ENCODE measurements at places on chromosomes 5 and 9. TPM values are rescaled to one million over a fixed set of nuclear protein-coding genes. Genes with fewer than 3 reads are reported as not detected.
A peak's percentile ranks its signal among the peaks of the same experiment; 100 is the strongest.

The SNCAIP gene
- 113 TPM for total RNA-seq

- no peaks in the 10 kb centered on the region for H3K27me3 ChIP-seq
- no peaks in the 10 kb centered on the region for H3K4me1 ChIP-seq
- H3K4me3 ChIP-seq, result no peak overlapping the region
- no peaks in the 10 kb centered on the region for H3K36me3 ChIP-seq
Observed at GRCh38 chr9:72193478-72193881, 44.2 kb downstream of the GDA start.

GRCh38 chr9:98706651-98707165 is 2.0 kb downstream of the GABBR2 start:
- H3K4me1 ChIP-seq, result peaks cover 7% of the 10 kb centered on the region
- no peaks in the 10 kb centered on the region for H3K36me3 ChIP-seq
- no peak overlapping the region for H3K27ac ChIP-seq
- peaks cover 86% of the 10 kb centered on the region for H3K27me3 ChIP-seq
- H3K4me3 ChIP-seq, result peak overlapping the region; percentile 46

GRCh38 chr5:149424371-149425315 is 45.6 kb upstream of the IL17B start:
- no peak overlapping the region for H3K4me3 ChIP-seq
- H3K27me3 ChIP-seq, result no peaks in the 10 kb centered on the region
- H3K4me1 ChIP-seq, result peaks cover 70% of the 10 kb centered on the region
- H3K27ac ChIP-seq, result peak overlapping the region; percentile 95
- no peak for DNase-seq
- H3K36me3 ChIP-seq, result peaks cover 12% of the 10 kb centered on the region

The LCN9 gene
- 1.7 TPM for total RNA-seq

- no peaks in the 10 kb centered on the region for H3K27me3 ChIP-seq
- H3K4me3 ChIP-seq, result no peak overlapping the region
- no peak overlapping the region for H3K27ac ChIP-seq
- H3K36me3 ChIP-seq, result peaks cover 2% of the 10 kb centered on the region
- DNase-seq, result no peak
Observed at GRCh38 chr5:67577424-67577823, 380.8 kb upstream of the CD180 start.

- H3K27me3 ChIP-seq, result no peaks in the 10 kb centered on the region
- no peaks in the 10 kb centered on the region for H3K4me1 ChIP-seq
- H3K27ac ChIP-seq, result no peak overlapping the region
Observed at GRCh38 chr5:31500256-31500655, 31.6 kb downstream of the DROSHA start.

The TDRD7 gene
- total RNA-seq, result 8.9 TPM

The PHAX gene
- 42.8 TPM for total RNA-seq

DNA sequence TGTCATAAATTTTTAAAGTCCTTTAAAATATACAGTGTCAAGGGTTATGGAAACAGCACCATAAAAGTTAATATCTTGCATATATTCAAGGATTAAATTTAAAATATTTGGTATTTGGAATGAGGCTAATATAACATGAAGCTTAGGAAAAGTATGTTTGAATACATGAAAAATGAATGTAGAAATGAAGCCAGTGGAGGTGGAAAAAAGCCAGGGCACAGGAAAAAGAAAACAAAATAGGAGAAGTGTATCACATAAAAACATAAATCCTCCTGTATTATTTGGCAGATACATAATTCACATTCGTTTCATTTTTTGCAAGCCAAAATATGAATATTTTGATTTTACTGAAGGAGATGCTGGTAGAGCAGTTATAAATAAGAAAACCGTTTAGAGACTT is 587.0 kb upstream of the ZNF608 start:
- no peak for DNase-seq
- no peaks in the 10 kb centered on the region for H3K36me3 ChIP-seq
- peaks cover 9% of the 10 kb centered on the region for H3K27me3 ChIP-seq

Data from mesothelial cell of epicardium (in vitro differentiated cells).